ENCODE measurements at places on chromosomes 3 and 15.

DNA sequence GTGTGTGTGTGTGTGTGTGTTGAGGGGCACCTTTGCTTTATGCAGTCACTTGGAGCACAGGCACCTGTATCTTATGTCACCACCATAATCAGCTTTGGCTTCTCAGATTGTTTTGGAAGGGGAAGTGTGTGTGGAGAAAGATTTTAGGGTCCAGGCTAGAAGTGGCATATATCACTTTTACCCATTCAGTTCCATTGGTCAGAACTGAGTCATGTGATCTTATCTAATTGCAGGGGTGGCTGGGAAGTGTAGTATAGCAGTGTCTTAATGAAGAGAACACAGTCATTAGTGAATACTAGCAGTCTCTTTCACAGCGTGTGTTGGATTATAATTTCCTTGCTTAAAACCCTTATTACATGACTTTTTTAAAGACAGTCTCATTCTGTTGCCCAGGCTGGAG lies 20.6 kb downstream of the NCK1 start:
- no peak for DNase-seq

GRCh38 chr3:133038731-133039375 lies 662 bp downstream of the TMEM108 start:
- no peak for DNase-seq

DNA sequence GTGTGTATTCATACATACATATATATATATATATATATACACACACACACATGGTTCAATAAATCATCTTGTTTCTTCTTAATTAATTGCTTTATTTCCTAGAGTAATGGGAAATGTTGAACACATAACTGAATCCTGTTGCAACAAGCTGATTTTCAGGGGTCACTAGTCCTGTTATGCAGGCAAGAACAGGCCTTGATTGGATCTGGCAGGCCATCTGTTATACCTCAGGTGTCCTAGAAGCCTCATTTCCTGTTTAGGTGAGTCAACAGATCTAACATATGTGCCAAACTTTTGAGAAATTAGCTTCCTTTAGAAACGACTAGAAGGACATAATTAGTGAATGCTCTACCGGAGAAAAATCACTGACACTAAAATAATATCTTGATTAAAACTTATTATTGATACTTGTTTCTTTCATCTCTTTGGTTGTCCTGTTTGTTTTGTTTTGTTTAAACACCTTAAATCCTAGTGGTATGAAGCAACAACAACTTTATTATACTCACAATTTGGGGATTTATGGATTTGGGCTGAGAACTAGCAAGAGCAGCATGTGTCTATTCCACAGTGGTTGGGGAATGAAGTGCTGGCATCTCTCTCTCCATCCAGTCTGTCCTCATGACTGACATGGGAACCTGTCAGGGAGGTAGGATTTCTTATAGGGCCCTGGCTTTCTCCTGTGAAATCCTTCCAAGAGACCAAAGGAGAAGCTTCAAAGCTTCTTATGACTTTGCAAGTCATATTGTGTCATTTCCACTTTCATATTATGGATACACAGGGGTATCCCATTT lies 552.6 kb downstream of the NSUN3 start:
- no peak for DNase-seq

DNA sequence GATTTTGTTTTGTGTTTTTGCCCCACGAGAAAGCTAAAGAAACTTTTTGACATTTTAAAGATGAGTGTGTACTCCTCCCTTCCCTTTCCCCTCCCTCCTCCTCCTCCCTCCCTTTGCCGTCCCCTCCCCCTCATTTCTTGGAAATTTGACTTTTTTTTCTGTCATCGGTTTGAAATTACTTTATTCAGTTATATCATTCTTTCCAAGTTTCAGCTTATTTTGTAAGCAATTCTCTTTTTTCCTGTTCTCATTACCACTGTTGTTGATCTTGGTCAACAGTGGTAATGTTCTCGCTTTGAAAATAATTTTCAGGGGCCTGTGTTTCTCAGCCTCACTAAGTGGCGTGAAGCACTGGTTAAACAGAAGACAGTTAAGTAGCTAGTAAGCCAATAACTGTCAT lies 178.4 kb downstream of the AKAP13 start:
- DNase-seq, result no peak
